ENCODE measurements at places on chromosomes 2 and 18.
A peak's percentile ranks its signal among the peaks of the same experiment; 100 is the strongest.

GRCh38 chr2:120886534-120887319 is 151.1 kb downstream of the GLI2 start:
- no peak for DNase-seq

DNA sequence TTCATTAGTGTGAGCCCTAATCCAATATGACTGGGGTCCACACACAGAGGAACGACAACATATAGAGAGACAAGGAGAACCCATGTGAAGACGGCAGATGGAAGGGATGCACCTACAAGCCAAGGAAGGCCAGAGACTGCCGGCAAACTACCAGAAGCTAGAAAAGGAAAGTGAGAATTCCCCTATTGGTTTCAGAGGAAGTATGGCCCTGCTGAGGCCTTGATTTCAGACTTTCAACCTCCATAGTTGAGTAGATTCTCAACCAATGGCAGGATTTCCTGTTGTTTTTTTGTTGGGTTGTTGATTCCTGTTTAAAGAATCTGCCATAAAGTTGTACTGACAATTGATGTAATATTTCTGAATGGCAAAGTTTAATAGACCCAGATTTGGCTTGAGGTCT is 241.5 kb downstream of the SATB2 start:
- DNase-seq = no peak

- DNase-seq = no peak
Measured at GRCh38 chr2:144323946-144324345, 196.0 kb downstream of the ZEB2 start.

DNA sequence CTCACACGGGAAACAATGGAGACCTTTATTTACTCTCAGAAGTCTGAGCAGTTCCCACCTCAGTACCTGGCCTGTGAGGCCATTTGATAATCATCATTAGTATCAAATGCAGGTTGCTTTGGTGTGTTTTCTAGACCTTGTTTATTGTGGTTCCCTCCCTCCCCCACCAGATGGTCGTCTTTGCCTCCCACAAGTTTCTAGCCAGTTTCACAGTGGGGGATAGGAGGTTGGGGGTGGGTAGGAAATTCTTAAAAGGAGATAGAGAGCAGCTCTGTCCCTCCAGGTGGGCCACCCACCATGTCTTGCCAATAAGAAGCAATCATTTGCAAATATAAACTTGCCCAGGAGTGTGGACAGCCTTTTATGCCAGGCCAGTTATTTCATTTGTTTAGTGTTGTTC is 31.3 kb downstream of the SETBP1 start:
- no peak for DNase-seq

- no peak for DNase-seq
Measured at GRCh38 chr18:50720325-50720674, 99.5 kb downstream of the MRO start.

GRCh38 chr2:105592288-105592687 is 152.4 kb upstream of the NCK2 start:
- no peak for DNase-seq

DNA sequence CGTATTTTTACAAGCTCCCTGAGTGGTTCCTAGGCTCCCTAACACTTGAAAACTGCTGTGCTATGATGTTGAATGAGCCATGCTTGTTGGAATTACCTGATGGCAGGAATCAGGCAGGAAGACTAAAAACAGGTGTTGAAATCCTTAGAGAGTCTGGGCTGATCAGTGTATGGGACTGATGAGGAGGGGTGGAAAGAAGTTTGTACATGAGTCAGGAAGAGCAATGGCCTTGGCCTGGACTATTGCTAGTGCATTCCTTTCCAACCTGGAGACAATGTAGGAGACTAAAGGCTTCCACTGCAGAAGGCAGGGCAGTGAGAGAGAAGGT is 25.0 kb upstream of the TMBIM1 start:
- DNase-seq = no peak

GRCh38 chr2:20501974-20502373 is 55.1 kb downstream of the RHOB start:
- DNase-seq = no peak

GRCh38 chr2:46193356-46193755 is 103.9 kb upstream of the EPAS1 start:
- no peak for DNase-seq

GRCh38 chr2:3453190-3453999 is 65.9 kb downstream of the ADI1 start:
- DNase-seq = no peak

DNA sequence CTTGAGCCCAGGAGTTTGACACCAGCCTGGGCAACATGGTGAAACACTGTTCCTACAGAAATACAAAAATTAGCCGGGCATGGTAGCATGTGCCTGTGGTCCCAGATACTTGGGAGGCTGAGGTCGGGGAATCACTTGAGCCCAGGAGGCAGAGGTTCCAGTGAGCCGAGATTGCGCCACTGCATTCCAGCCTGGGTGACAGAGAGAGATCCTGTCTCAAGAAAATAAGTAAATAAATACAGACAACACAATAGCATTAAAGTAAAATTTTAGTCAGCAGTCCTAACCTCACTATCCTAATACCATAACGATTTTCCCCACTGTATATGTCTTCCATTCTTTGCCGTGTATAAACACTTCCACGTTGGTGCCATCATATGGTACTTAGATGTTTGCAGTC is 83.0 kb upstream of the MBOAT2 start:
- DNase-seq = no peak

GRCh38 chr18:2985628-2986027 is 27.3 kb downstream of the LPIN2 start:
- DNase-seq = peak; percentile 67

GRCh38 chr2:240930096-240930630 is 24.0 kb downstream of the CROCC2 start:
- no peak for DNase-seq

DNA sequence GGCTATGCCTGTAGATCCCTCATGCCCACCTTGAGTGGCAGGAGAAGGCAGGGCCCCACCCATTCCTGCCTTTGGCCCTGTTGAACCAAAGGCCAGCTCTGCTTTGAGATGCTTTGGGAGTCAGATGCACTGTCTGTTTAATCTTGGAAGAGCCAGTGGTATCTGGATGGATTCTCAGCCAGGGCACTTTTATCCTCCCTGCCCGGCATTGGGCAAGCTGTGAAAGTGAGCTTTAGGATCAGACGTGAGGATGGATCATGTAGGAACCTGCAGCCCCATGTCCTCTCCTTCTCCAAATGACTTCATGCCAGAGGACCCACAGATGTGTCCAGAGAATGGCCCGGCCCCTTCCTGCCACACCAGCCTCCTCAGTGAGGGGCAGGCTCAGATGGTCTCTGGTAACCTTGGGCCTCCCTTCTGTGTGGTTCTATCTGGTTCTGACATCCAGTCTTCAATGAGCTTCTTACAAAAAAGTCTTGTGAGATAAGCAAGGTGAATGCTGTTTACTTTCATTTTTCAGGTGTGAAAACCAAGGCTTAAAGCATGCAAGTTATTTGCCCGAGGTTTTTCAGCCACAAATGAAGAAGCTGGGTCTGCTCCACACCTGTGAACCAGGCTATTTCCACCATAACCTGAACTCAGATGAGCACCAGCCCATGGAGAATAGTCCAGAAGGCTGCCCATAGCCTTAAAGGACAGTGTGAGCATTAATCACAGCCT is 123.8 kb downstream of the KCTD1 start:
- no peak for DNase-seq

- DNase-seq = no peak
Measured at GRCh38 chr18:58915995-58916394, 51.3 kb downstream of the ZNF532 start.

DNA sequence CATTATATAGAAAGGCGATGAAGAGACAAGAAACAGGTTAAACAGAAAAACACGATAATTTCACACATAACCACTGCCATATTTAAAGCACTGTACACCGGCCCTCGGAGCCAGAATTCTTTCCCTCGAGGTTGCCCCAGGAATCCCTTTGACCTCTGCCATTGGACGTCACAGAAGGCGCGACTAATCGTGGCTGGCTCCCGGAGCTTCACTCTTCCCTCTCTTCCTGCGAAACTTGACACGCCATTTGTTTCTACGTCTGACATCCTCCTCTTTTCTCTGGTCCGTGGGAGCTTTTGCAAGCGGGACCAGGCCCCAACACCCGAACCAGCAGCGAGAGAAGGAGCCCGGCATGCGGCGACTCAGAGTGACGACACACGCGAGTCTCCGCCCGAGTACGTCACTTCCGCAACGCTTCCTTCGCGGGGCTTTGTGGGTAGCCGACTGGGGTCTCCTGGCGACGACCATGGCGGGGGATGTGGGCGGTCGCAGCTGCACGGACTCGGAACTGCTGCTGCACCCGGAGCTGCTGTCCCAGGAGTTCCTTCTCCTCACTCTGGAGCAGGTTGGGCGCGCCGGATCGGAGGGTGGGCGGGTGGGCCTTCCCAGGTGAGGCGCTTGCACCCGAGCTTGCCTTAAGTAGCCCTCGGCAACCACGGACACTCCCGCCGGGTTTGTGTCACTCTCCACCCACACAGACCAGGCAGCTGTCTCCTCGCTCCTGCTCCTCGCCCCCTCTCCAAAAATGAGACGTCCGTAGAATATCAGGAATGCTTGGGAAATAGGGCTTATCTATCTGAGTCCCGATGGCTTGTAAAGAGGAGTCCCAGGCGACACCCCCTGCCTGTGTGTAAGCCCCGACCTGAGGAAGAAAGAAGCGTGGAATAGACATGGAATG is at the start of gene C2orf49:
TSS of gene C2orf49 (plus strand) at position 419 of the 898 bp plus-strand sequence. CDS start at position 467, 48 bp downstream.
- peak; percentile 90 for DNase-seq

GRCh38 chr2:1353124-1353523 is 60.1 kb upstream of the TPO start:
- no peak for DNase-seq

DNA sequence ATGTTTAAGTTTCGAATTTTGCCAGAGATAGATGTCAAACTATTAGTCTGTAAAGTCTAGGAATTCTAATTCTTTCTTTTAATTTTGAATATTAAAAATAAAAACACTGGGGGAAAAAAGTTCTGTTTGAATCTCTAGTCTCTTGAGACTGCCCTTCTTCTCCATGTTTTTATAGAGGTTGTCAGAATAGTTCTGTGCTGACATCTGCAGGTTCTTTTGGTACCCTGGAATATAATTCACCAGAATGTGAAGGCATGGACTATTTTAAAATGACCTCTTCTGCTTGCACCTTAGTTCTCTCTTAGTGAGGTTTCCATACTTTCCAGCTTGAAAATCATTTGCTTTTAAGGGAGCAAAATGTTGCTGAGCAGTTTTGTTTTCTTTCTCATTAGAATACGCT is 121.0 kb upstream of the MSTN start:
- no peak for DNase-seq

- DNase-seq = no peak
Measured at GRCh38 chr2:157257312-157258252, at the start of gene GALNT5. GALNT5 (plus strand) TSS chr2:157257705; CDS start chr2:157258083, 378 bp downstream.

DNA sequence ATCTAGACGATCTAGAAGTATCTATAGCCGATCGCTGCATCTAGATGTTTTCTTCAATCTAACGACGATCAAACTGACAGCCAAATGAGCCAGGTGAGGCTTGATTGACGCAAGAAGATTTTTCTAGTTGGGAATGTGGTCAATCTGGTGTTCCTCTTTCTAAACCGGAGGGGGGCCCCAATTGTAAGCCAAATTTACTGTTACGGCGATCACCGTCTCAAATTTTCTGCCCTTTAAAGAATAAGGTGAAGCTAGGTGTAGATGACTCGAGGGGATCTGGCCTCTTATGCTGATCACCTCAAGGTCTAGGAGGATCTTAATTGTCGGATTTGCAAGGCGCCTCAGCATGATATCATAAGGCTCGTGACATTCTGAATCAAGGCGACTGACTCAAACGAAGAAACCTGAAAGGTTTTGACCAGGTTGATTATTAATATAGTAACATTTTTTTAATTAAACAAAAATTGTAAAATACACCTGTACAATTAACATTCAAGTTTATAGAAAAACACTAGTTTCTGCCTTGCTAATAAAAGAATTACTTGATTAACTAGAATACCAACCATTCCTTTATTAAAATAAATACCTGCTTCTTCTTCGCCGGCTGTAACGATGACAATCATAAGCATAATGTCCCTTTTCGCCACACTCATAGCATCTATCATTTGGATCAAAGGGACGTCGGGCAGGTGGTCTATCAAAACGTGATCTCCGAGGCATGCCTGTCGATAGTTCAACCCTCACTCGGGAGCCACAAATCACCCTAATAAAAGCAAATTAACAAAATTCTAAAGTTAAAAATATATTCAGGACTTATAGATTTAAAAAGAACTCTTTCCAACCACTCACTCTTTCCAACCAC is 2.0 kb downstream of the SRSF7 start:
- DNase-seq = no peak

GRCh38 chr2:20247084-20247483 is 22.2 kb upstream of the SDC1 start:
- no peak for DNase-seq

DNA sequence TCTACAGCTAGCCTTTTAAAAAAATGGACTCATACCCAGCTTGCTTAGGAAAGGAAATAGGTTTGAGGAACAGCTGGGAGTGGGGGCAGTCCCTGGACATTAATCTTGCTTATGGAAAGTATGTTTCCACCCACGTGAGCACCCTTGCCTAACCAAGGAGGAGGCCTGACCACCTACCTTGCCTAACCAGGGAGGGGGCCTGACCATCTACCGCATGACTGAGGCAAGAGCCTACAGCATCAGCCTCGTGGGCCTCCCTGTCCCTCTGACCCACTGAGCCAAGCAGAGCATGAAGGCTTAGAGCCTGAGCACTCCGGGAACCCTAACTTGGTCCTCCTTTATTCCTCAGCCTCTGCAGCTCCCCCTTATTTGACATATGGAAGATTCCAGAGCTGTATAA is 20.2 kb downstream of the PRKAG3 start:
- DNase-seq = no peak

- DNase-seq = no peak
Measured at GRCh38 chr2:120826716-120827410, 91.2 kb downstream of the GLI2 start.

GRCh38 chr2:53737091-53737490 is 30.5 kb upstream of the CHAC2 start:
- no peak for DNase-seq

- no peak for DNase-seq
Measured at GRCh38 chr18:9711361-9712129, 3.4 kb downstream of the RAB31 start.
